Stimulated activated CD8-positive, alpha-beta memory T cell treated with anti-CD3 and anti-CD28 coated beads, Interleukin-4, amount 100 ng/mL, for 1 hour (primary cell): ENCODE measurements at places on chromosomes 12 and 14.

GRCh38 chr12:95118138-95118787 is 44.8 kb upstream of the NR2C1 start:
- DNase-seq: no peak

GRCh38 chr12:41683513-41684240 is 461.0 kb downstream of the GXYLT1 start:
- no peak for DNase-seq

DNA sequence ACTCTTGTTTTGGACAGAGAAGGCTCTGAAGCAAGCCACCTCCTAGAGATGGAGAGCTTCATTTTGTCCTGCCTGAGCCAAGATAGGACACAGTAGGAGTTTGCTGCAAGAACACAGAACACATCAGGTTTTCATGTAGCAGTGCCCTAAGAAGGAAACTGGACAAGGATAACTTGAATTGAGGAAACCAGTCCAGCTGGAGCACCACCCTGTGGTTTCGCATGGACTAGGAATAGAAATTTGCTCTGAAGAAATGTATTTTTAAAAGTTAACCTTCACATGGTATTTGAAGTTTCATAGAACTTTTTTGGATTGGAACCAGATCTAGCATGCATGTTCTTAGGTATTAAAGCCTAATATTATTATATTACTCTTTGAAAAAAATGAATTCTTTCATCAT is 68.8 kb downstream of the RERG start:
- no peak for DNase-seq

DNA sequence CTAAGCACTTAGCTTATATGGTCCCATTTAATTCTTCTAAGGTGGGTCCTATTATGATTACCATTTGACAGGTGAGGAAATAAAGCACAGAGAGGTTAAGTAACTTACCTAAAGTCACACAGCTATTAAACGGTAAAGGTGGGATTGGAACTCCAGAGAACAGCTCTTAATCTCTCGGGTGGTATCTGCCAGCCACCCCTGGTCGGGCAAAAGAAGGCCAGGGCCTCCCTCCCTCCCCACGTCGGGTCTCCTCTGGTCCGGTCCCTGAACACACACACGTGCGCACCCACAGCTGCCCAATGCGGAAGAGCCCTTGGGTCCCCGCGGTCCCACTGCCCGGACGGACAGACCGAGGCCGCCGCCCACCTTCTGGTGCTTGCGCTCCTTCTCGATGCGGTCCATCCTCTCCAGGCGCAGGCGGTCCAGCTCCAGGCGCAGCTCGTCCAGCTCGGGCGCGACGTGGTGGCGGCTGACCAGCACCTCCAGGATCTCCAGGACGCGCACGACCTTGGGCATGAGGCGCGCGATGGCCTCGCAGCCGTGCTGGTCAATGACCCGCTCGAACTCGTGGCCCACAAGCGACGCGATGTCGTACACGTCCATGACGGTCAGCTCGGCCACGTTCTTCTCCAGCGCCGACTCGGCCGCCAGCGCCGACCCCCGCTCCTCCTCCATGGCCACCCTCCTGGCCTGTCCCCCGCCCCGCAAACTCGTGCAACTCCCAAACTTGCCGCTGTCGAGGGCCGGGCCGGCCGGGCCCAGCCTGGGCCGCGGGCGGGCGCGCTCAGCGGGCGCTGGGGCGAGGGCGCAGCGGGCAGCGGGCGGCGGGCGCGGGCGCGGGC is 490 bp downstream of the RILPL1 start:
- no peak for DNase-seq

DNA sequence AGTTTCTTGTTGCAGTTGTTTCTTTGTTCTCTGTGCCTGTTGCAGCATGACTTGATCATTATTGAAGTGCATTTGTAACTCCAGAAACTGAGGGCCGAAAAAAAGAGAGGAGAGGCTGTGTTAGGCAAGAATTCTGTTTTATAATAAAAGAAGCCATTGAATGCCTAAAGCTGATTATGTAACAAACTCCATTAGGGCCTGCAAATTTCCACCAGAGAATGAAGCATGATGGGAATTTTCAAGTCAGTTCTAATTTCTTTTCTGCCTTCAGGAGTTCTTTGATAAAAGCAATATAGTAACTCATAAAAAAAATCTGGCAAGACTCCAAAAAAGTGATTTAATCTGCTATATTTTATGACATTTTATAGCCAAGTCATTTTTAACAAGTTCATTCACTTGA is 156.7 kb upstream of the RASSF8 start:
- DNase-seq: no peak

- DNase-seq: no peak
Measured at GRCh38 chr14:33879684-33880286, 71.1 kb downstream of the EGLN3 start.

DNA sequence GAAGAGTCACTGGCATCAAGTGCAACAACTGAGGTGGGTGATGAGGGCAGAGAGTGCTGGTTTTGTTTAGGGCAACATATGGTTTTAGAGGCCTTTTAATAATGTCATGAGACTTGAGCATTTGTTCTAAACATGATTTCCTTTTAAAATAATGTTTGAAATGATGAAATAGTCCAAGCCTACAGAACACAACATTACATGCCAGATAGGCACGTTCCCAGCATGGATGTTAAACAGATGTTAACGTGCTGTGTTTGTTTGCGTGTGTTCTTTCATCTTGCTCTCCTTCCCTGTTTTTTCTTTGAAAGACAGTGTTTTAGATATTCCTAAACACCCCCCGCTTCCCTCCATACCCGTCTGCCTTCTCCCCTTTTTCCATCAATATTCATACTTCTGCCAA is 82.3 kb downstream of the RGS6 start:
- DNase-seq: no peak

DNA sequence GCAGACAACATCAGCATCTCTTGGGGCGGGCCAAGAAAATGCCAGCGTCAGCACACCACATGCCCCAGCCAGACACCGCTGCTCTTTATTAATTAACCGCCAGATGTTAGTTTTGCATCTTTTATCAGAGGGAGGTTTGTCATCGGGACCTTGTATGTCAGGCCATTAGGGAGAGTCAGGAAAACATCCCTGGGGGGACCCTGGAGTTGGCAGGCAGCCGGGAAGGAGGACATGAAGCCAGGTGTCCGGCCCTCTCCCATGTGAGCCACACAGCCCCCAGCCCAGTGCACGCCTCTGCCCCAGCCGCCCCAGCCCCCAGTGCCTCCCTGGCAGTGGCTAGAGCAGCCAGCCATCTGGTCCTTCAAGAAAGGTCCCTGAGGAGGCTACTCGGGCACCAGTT is 56.9 kb upstream of the FAM222A start:
- DNase-seq: no peak

GRCh38 chr12:47757840-47758583 is 668 bp downstream of the RAPGEF3 start:
- DNase-seq: no peak

DNA sequence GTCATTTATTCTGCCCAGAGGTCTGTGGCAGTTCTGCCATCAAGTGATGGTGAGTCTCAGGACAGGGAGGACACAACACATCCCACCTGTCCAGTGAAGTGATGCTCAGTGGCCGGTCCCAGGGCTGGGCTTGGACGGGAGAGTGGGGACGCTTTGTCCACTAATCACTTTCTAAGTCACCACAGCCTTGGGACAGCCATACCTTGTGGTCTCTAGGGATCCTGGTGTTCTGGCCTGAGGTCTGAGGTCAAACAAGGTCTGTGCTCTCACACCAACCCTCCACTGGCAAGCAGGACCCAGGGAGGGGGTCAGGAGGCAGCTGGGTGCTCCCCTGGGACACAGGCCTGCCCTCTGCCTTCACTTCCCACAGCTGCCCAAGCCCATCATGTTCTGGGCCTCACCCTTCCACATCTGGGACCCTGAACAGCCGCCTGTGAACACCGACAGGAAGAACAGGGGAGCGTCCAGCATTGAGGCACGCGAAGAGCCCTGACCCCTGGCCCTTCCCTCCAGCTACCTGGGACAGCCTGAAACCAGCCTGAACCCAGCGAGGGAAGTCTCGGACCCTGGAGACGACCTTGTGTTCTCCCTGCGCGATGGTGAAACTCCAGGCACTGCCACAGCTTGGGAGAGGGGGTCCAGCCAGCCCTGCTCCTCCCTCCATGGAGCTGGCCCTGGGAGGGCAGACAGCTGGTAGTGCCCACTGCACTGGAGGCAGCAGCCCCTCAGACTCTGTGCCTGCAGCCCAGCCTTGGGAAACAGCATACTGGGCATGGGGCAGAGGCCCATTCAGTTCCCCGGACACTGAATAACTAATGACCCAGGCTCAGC is 19.7 kb upstream of the GPR132 start:
- no peak for DNase-seq

GRCh38 chr12:90995010-90995409 is 9.8 kb downstream of the EPYC start:
- DNase-seq: no peak

DNA sequence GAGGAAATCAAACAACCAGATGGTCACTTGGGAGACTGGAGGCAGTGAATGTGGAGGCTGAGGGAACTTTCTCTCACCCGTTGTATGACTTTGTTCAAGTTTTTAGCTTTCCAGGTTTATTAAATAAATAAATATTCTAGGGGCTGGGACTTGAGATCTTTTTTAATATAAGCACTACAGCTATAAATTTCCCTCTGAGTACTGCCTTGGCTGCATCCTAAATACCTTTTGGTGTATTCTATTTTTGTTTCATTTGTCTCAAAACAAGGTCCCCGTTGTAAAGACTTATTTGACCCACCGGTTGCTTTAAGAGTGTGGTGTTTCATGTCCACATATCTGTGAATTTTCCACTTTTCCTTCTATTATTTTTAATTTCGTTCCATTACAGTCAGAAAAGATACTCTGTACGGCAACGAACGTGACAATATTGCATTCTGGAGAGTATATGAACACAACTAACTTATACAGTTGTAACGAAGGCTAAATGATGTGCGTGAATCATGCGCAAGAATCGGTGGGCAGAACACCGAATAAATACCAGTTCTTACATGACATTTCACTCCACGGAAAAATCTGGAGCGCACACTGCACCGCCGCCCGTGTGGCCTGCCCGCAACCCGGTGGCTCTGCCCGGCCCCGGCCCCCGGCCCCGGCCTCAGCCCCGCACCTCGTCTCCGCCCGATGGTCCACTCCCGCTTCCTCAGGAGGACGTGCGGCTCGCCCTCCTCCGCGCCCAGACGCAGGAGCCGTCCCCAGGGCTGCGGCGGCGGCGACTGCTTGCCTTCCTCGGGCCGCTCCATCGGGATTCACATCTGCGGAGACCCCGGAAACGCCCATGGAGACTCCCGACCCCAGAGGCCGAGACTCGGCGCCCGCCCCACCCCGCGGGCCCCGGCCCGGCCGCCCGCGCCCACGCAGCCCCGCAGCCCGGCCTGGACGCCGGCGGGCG is 602 bp downstream of the CHFR start:
- no peak for DNase-seq

- no peak for DNase-seq
Measured at GRCh38 chr12:45615268-45615667, 114.2 kb upstream of the ARID2 start.

- DNase-seq: no peak
Measured at GRCh38 chr14:37642125-37642524, 46.7 kb downstream of the TTC6 start.

GRCh38 chr12:67942724-67943123 is 46.5 kb upstream of the IFNG-AS1 start:
- DNase-seq: no peak

DNA sequence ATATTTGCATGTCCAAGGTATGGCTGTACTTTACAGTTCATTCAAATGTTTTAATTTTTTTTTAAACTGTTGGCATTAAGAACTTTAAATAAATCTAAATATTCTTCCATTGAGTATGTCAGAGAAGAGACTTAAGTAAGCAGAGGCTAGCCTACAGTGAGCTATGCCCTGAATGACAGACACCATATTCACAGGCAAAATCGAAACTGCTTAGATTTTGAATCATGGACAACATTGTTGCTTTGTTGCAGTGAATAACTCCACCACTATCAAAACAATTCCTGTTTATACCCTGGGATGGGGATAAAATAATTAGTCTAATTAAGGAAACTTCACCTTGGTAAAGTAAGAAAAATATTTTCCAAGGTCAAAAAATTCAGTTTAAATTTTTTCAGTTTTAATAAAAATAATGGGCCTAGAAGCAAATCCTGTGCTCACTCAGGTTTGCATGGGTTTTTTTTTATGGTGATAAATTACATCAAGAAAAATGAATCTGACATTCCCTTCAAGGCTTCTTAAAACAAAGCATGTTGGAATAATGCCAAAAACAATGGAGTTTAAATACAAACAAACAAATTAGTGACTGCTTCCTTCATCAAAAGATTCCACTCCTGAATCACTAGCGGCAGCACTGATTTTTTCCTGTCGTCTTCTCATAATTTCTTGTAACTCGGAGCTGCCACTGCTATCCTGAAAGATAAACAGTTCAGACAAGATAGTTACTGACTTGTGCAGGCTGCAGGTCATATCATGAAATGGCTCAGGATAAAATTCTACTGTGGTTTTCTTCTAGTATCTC is 168.2 kb downstream of the EPS8 start:
- no peak for DNase-seq

GRCh38 chr14:44649061-44649460 is 142.0 kb upstream of the FSCB start:
- no peak for DNase-seq

- no peak for DNase-seq
Measured at GRCh38 chr12:1576410-1577241, 17.8 kb downstream of the FBXL14 start.

DNA sequence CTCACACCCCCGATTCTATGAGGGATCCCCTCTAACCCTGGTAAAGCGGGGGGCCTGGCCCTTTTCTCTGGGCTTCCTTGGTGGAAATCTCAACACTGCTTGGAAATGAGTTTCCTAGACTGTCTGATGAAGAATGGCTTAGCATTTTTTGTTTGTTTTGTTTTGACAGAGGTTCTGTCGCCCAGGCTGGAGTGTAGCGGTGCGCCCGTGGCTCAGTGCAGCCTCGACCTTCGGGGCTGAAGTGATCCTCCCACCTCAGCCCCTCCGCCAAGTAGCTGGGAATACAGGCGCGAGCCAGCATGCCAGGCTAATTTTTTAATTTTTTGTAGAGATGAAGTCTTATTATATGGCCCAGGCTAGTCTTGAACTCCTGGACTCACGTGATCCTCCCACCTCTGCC is 30.3 kb downstream of the TC2N start:
- DNase-seq: no peak

DNA sequence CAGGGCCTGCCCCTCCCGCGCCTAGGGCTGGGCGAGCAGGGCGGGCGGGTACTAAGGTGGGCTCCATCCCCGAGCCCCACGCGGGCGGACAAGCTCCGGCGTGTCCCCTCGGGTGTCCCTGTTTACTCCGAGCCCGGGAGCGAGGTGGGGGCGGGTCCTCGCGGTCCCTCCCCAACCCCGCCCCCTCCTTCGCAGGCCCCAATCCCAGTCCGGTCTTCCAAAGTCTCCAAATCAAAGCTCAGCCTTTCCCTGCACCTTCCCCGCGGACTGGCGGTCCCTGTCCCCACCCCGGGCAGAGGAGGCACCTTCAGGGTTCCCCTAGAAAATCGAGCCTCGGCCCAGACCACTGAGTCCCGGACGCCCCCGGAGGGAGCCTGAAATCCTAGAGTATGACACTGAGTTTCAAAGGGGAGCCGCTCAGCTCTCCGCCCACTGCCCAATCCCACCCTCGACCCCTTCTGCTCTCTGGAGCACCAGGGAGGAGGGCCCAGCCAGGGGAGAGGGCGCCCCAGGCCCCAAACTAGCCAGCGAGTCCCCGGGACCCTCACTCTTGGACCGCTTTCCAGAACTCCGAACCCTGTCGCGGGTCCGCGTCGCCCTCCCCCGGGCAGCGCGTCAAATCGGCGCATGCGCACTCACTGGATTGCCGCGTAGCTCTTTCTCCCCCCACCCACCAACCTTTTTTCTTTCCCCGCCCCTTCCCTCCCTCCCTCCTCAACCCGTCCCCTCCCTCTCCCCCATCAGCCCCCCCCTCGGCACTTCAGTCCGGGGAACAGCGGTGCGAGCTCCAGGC is at the start of gene LRP1:
TSS of gene LRP1 (plus strand) at position 758 of the 793 bp plus-strand sequence. CDS start 482 bp downstream, outside the sequence.
- peak; percentile 57 for DNase-seq

GRCh38 chr12:69415471-69416275 is 54.5 kb upstream of the FRS2 start:
- no peak for DNase-seq
